ENCODE measurements at places on chromosomes 2 and 18. TPM values are rescaled to one million over a fixed set of nuclear protein-coding genes. Genes with fewer than 3 reads are reported as not detected.

NGEF gene
- 4.2 TPM for total RNA-seq

DNA sequence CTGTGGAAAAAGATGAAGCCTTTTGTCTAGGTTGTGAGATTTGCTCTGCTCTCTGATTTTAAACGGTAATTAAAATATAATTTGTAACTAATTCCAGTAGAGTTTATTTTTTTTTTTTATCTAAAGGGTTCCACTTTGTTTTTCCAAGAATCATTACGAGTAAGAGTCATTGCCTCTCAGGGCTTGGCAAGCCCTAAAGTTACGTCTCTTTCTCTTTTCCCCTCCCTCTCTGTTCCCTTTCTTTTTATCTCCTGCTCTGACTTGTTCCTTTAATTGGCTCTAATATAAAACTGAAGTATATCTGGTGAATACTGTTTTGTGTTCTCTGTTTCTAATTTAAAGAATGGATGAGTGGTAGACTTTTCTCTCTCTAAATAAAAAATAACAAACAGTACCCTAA, 75.8 kb downstream of the CALCRL start:
- DNase-seq = no peak

DNA sequence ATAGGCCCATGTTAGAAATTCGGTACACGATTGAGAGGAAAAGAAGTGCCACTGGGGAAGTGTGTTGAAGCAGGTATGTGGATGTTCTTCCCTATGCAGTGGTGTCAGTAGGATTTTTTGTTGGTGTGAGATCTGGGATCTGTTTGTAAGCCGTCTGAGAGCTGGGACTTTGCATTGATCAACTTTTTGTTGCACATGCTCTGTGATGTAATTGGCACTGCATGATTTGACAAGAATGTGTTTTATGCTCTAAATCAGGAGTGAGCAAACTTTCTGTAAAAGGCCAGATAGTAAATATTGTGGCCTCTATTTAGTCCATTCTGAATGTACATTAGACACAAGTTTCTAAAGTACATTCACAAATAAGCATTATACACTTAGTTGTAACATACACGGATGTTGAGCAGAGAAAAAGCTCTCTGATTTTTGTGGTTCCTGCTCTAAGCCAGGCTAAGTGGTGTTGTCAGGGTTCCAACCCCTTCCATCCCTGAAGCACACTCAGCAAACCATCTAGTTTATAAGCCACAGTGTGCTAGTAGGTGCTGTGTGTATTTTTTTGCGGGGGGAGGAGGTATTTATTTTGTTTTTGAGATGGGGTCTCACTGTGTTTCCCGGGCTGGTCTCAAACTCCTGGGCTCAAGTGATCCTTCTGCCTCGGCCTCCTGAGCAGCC, 235.6 kb downstream of the NEDD4L start:
- no peak for DNase-seq

GRCh38 chr18:51569561-51569960, 372.1 kb upstream of the MEX3C start:
- DNase-seq = no peak
